H7 (cell line): ENCODE measurements at places on chromosomes 7 and 10. TPM values are rescaled to one million over a fixed set of nuclear protein-coding genes. Genes with fewer than 3 reads are reported as not detected.

- no peak for DNase-seq
Measured at GRCh38 chr7:83478616-83479015, 170.3 kb downstream of the SEMA3E start.

- DNase-seq = peak; percentile 86
Measured at GRCh38 chr10:1180836-1181235, 124.7 kb downstream of the WDR37 start.

- DNase-seq = no peak
Measured at GRCh38 chr7:158805414-158805813, 23.9 kb downstream of the ESYT2 start.

GRCh38 chr7:109256762-109257560 is 687.3 kb downstream of the DNAJB9 start:
- no peak for DNase-seq

- no peak for DNase-seq
Measured at GRCh38 chr10:28343252-28343651, 40.4 kb upstream of the MPP7 start.

- no peak for DNase-seq
Measured at GRCh38 chr7:34069676-34070075, 164.3 kb downstream of the BMPER start.

GRCh38 chr7:5439572-5440496 is 16.2 kb upstream of the TNRC18 start:
- DNase-seq = peak; percentile 76

DNA sequence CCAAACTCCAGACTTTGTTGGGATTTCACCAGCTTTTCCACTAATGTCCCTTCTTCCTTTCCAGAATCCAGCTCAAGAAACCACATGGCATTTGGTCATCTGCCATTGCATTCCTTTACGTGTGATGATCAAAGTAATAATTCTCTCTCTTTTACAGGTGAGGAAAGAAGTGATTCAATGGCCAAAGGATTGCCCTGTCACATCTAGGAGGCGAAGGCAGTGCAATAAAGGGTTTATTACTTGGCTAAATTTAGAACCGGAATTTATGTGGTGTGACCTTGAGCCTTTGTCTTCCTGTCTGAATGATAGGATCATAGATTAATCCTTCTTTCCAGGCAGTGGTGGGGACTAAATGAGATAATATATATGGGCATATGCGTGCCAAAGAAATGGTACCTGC is 58.3 kb upstream of the COBL start:
- no peak for DNase-seq

DNA sequence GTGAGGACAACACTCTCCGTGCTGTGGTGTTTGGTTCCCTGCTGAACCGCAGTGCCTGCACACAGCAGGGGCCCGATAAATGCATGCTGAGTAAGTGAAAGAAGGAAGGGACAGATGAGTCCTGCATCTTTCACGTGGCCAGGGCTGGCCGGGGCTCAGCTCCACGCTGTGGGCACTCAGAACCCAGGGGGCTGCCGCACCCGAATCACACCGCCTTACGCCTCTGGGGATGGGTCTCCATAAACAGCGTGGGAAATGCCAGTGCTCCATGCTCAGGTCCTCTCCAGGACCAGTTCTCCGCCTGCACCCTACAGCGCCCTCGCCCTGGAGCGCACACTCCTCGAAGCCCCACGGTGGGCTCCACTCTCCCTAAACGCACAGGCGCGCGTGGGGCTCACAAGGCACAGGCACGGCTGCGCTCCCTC is 38.1 kb downstream of the RASGEF1A start:
- DNase-seq = peak; percentile 68

- DNase-seq = peak; percentile 61
Measured at GRCh38 chr10:84599254-84599653, 270.9 kb downstream of the CCSER2 start.

DNA sequence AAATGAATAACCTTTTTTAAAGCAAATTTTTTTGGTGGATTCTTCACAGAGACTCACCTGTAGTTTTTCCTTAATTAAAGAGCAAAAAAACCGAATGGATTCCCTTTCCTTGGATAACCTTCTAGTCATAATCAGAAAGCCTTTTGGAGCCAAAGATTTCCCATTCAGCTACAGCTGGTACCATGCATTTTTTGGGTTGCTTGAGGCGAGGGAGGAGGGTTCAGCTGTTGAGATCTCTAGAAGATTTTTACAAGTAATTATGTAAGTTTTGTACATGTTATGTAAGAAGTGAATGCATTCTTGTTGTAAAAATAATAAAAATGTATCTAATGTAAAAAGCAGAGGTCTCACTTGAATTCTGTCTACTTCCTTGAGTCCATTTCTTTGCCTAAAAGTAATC is 463.2 kb downstream of the SORCS3 start:
- DNase-seq = no peak

- DNase-seq = no peak
Measured at GRCh38 chr10:60188548-60188947, 201.1 kb downstream of the ANK3 start.

GRCh38 chr10:5252177-5253037 is 55.8 kb downstream of the AKR1C4 start:
- DNase-seq = peak; percentile 41

DNA sequence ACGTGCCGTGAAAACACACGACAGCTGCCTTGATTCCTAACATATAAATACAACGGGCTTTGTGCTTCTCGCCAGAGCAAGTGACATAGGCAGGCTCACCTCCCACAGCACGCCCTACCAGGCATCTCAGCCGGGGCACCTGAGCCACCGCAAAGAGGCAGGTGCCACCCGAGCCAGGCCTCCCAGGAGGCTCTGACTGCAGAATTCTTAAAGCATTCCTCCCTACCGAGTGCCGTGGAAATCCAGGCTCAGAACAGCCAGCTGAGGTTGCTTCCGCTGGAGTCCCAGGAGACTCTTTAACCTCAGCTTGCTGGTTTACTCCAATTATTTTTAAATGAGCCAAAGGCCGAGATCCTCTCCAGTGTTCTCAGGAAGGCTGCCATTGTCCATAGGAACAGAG is 206.5 kb downstream of the USP6NL start:
- DNase-seq = no peak

DNA sequence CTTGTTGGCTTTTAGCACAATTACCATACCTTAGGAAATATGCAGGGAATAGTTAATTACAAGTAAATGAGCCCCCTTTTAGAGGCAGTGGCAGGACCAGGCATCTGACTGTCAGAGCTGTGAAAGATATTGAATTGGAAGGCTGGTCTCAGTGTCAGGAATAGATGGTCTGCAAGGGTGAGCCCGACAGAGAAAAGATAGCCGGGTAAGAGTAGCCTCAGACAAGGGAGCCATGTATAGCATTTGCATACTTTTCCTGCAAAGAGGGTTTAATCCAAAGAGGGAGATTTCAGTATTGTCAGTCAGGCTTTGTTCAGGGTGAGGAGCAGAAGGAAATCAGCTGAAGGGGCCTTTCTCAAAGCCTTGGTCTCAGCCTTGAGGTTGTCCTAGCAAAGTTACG is 128.9 kb upstream of the FZD1 start:
- no peak for DNase-seq

Gene KCNH2
- 9.3 and 9.5 TPM in 2 replicates for total RNA-seq

Gene SPDYE6
- not detected in 2 replicates for total RNA-seq

Gene GJD4
- not detected in 2 replicates for total RNA-seq

Gene HUS1
- total RNA-seq = 12.2 and 15.9 TPM in 2 replicates

Gene WNT2
- total RNA-seq = not detected in 2 replicates

Gene EEPD1
- 9.8 and 13.0 TPM in 2 replicates for total RNA-seq

Gene PON3
- total RNA-seq = not detected in 2 replicates
